ENCODE measurements at places on chromosomes 2 and 18. TPM values are rescaled to one million over a fixed set of nuclear protein-coding genes. Genes with fewer than 3 reads are reported as not detected.

- DNase-seq = no peak
These were observed 65.1 kb downstream of the CERS6 start for GRCh38 chr2:168521053-168521741.

POTEC gene
- total RNA-seq = not detected

IL1A gene
- 0.19 TPM for total RNA-seq

- DNase-seq = no peak
These were observed 193.8 kb downstream of the CMPK2 start for GRCh38 chr2:6671913-6672312.

DNA sequence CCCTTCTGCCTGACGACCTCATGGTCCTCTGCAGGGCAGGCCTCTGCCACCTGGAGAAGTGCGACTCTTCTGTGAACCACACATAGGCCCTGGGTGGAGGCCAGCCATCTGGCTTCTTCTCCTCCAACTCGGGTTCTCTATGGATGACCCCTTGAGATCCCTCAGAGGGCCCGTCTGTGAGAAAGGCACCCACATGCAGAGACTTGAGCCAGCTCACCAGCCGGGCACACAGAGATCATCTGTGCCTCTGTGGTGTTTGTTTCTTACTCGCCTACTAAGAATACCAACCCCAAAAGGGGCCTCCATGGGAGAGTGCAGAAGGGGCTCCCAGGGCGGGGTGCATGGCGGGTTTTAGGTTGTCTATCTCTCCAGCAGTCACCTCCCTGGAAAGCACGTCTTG lies 176.5 kb upstream of the SALL3 start:
- DNase-seq = no peak

DNA sequence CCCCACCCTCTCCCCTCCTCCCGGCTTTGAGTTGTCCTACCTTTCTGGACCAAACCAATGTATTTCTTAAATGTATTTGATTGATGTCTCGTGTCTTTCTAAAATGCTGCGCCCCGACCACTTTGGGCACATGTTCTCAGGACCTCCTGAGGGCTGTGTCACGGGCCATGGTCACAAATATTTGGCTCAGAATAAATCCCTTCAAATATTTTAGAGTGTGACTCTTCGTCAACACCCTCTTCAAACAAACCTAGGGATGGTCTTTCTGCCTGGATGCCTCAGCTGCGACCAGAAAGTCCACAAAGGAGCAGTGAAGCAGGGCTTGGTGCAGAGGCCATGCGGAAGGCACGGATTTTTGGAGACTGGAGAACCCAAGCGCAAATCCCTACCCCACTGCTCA lies 1.1 kb upstream of the SLC35F6 start:
- DNase-seq = no peak

DNA sequence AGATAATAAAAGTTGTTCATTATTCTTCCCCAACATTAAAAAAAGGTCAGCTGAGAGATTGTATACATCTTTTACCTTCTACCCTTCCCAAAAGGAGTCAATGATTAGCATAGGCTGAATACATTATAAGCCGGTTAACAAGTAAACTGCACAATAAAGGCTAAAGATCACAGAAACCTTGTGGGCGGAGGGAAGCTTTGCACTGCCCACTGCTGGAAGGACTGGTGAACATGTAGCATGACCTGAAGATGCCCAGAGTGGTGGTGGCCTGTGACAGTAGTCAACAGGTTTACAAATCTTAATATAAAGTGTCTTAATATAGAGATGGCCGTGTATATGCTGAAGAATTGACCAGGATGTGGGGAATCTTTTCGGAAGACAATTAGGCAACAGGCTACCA lies 35.6 kb downstream of the ARL5A start:
- DNase-seq = no peak

DNA sequence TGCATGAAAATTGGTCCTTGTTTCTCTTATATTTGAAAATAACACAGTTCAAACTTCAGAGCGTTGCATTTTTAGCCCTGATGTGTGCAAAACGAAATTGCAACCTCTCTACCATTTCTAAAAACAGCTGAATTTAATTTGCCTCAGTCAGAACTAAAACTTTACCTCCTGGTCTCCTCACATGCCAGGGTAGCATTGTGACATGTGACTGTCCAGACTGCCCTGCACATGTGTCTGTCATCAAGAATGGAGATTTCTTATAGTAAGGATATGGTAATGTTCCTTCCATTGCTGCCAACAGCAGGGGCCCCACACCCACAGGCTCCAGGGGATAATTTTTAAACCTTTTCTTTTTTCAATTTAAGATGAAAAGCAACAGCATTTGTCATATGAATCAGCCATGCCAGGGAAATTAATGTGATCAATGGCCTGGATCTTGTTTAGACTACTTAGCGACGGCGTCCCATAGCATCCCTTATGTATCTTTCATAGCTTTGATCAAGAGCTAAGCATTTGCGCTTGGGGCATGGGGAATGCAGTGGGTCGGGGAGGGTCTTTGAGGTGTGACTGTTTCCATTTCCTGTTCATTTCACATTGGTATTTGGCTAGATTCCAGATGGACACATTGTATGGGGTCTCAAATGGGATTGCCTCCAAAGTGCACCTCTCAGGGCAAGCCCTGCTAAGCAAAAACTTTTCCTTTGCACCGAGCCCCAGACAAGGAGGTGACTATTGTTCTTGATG lies 92.4 kb upstream of the RASGRP3 start:
- no peak for DNase-seq

TUBA3E gene
- total RNA-seq = not detected

DNA sequence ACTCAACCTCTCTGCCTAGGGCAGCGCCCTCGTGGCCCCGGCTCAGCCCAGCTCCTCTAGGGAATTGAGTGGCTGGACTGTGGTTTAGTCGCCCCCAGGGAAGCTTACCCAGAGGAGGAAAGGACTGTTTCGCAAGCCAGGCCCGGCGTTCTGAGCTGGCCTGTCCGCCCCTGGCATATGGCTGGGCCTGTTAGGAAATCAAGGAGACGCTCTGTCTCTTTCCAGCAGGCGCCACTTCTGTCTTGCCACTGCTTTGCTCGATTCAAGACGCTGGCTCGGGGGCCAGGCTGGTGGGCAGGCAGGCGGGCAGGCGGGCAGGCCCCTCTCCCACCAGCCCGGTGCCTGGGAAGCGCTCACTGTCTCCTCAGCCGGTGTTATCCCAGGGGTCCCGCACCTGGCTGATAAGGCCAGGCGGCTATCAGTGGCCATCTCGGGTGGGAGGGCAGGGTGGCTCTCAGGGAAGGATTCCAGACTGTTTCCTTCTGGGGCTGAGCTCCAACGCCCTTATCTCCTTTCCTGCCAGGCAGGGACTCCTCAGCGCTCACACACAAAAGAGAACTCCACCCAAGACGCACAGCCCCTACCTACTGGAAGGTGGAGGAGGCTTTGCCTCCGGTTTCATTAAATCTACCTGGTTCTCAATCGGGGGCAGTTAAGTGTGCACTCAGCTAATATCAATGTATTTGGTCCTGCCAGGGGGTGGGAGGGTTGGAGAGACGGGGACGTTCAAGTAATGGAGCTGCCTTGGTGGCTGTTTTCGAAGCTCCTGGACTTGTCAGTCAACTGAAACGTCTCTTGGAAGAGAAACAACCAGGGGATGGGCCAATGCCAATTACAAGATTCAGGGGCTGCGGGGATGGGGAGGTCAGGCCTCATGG lies 109.1 kb downstream of the SMAD7 start:
- peak; percentile 89 for DNase-seq

- no peak for DNase-seq
These were observed 22.4 kb downstream of the ARL6IP6 start for GRCh38 chr2:152740743-152741328.

- DNase-seq = no peak
These were observed 128.6 kb downstream of the ZNF532 start for GRCh38 chr18:58993260-58993659.

GRCh38 chr2:161766334-161766733 lies 142.1 kb downstream of the SLC4A10 start:
- DNase-seq = no peak

ARHGAP15 gene
- total RNA-seq = 14.8 TPM

GRCh38 chr2:190570871-190571270 lies 36.3 kb upstream of the NEMP2 start:
- DNase-seq = no peak

UGT1A6 gene
- not detected for total RNA-seq

All from aorta (tissue), 5 donors.